ENCODE measurements at places on chromosomes 4 and X.

DNA sequence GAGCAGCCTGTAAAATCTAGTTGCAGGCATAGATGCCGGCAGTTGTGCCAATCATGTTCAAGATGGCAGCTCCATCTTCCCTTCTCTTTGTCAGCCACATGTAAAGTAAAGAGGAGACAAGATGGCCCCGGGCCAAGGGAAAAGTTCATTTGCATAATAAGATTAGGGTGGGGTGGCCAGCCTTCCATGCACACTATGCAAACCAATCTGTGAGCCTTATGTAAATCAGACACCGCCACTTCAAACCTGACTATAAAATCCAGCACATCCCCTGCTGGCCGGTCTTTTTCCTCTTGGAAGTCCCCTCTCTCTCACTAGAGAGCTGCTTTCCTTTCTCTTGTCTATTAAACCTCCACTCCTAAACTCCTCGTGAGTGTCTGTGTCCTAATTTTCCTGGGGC is 78.9 kb upstream of the CBR4 start:
- DNase-seq: no peak

GRCh38 chrX:16087076-16087475 is 36.3 kb upstream of the GRPR start:
- no peak for DNase-seq

GRCh38 chr4:40419231-40419912 is 84.2 kb downstream of the CHRNA9 start:
- no peak for DNase-seq

GRCh38 chr4:113293043-113293560 is 243.6 kb downstream of the ANK2 start:
- DNase-seq: no peak

- DNase-seq: no peak
Measured at GRCh38 chrX:38452603-38453002, 100.2 kb downstream of the OTC start.

GRCh38 chrX:12446342-12447075 is 308.2 kb downstream of the FRMPD4 start:
- no peak for DNase-seq

GRCh38 chr4:55032788-55033187 is 92.6 kb downstream of the KDR start:
- no peak for DNase-seq

- DNase-seq: no peak
Measured at GRCh38 chr4:17695341-17695740, 80.9 kb downstream of the MED28 start.

DNA sequence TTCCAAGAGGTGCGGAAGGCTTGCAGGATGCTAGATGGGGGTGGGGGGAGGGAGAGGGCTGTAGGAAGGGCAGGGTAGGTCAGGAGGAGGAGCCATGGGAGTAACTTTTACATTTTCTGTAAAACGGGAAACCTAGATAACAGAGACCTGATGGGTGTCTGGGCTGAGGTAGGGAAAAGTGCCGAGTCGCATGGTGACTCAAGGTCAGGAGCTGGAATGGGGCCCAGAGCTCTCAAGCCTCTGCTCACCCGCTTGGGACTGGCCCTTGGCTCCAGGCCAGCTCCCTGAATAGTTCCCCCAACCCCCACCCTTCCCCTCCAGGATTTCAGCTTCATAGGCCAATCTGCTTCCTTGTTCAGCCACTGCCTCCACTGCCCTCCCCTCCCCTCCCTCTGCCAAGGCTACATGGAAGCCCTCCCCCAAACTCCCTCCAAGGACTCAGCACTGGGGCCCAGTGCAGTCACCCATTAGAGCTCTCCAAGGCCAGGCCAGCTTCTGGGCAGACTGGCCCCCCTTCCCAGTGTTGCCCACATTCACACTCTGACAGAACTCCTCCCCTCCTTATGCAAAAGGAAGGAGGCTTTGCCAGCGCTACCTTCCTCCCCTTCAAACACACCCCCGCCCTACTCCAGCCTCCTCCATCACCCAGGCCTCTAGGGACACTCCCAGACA is 43.6 kb downstream of the TSC22D3 start:
- no peak for DNase-seq

DNA sequence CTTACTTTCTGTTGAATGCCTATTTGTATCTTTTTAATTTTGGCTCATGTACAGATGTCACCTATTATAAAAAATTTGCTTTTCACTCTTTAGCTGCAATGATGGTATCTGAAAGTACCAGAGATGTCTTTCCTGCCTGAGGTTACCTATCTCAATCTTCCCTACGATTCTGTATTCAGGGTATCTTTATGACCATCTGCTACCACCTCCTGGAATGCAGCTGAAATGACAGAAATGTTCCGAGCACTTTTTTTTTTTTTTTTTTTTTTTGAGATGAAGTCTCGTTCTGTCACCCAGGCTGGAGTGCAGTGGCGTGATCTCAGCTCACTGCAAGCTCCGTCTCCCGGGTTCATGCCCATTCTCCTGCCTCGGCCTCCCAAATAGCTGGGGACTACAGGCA is 136.4 kb downstream of the REPS2 start:
- no peak for DNase-seq

- no peak for DNase-seq
Measured at GRCh38 chr4:152936446-152937335, 568 bp downstream of the FHDC1 start.

DNA sequence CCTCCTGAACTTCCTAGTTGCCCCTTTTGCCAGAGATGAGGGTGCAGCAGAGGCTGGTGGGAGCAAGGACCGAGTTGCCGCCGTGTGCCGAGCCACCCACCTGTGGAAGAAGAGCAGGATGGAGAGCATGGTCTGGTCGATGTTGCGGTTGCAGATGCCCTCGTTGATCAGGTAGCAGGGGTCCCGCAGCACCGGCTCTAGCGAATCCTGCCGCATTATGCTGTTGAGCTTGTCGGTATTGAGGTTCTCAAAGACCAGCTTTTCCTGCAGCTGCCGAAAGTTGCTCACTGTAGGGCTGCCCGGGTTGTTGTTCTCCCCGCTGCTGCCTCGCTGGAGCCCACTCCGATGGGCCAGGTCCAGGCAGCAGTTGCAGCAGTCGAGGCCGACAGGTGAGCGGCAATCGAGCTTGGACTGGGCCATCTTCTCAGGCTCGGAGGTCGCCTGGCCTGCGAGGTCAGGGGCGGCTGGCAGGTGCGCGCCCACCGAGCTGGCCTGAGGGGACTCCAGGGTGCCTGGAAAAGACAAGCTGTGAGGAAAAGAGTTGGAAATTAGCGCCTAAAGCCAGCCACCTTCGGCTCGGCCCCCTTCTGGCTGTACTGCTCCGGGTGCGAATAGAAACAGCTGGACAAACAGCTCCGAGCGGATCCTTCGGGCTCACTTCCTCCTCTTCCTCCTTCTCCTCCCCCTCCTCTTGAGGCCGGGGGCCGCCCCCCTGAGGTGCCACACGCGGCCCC is 420 bp downstream of the TSC22D3 start:
- DNase-seq: no peak

DNA sequence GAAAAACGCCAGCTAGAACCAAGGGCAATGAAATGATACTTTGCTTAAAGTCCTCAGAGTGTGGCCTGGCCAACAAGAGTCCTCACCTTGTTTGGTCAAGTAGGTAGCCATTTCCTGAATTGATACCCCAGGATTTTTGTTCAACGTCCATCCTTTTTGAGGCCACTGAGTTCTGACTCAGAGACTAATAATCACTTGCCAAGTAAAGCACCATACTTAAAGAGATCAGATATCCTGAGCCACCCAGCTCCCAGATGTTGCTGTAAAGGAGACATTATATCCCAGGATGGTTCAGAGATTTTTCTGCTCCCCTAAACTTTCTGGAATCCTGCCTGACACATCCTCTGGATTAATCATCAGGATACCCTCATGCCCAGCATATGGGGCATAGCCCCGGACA is 190.9 kb downstream of the RAP1GDS1 start:
- DNase-seq: no peak

GRCh38 chrX:12494400-12495138 is 296.6 kb upstream of the PRPS2 start:
- no peak for DNase-seq
